ENCODE measurements at places on chromosomes 2 and 18.

- no peak for DNase-seq
Measured at GRCh38 chr2:201781557-201782051, 871 bp upstream of the ALS2 start.

DNA sequence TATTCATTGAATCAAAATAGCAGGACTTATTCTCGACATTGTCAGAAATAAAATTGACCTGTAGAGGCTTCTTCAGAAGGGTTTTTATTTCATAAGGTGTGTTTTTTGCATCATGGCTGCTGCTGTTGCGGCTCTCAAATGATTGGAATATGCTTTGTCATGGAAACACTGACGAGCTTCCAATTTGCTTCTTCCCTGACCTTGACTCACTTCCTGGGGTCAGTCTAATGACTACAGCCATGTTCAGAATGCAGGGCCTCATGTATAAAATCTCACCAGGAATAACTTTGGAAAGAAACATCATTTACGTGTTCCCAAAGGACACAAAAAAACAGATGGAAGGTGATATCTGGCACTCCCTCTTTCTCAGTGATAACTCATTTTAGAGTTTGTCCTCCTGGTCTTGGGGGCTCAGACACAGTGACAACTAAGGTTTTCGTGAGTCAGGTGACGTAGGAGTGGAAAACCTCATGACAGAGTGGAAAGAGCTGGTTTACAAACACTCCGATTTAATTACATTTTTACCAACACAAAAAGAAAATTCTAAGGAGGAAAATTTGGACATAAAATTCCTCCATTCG is 467.0 kb upstream of the RAB12 start:
- no peak for DNase-seq

DNA sequence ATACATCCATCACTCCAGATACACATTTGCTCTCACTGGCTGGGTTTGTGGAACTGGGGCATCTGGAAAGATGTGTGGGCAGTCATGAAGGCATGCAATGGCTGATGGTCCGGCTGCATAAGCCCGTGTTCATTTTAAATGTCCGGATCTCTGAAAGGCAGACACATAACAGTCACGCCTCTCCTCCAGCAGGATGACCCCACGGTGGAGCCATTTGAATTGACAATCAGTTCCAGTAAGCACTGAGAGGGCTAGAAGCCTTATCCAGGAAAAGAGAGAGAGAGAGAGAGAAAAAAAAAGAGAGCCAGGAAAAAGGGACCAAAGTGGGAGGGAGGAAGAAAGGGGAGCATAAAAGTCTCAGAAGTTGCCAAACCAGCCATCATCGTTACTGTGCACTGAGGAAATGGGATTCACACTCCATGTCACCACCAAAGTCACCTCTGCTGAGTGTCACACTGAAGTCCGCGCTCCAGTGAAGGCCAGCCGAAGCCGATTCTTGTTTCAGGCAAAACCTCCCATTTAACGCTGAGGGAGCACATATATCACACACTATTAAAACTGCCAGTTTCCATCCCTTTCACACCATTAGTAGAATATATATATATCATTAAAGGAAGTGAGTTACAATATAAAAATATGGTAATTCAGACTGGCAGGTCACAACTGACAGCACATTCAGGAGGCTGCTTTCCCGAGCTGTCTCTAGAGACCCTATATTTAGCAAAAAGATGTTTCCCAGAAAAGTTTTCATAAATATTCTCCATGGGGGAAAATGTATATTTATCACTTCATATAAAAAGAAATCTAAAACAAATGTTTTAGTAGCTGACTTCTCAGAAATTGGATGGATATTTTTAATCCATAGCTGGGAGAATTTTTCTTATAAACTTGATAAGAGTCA is 142.0 kb downstream of the ACTR3 start:
- no peak for DNase-seq

DNA sequence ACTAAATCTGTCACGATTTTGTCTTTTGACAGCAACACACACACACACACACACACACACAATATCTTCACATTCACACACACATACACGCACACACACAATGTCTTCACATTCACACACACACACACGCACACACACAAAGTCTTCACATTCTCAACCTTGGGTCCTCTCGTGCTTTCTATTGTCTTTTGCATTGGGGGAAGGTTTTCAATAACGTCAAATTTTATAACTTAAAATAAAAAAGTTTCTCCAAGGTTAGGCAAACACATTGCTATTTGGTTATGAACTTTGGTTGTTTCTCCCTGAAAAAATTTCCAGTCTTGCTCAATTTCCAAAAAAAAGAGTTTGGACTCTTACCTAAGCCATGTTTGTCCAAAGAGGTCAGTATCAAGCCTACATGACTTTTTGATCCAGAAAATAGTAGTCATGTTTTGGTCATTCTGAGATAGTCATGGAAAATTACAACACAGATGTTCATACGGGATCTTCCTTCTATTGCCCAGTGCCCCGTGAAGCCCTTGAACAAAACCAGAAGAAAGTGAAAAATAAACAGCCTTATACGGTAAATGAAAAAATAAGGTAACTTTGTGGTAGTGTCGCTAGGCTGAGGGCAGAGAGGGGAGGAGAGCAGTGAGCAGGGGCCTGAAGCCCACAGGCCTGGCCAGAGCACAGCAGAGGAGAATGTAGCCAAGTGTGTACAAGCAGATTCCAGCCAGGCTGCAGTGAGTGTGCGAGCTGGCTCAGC is 542.8 kb upstream of the ID2 start:
- no peak for DNase-seq

- DNase-seq: no peak
Measured at GRCh38 chr2:236264256-236264655, at the start of gene ASB18. TSS of gene ASB18 (minus strand) at chr2:236264406. CDS start at chr2:236264345, 61 bp downstream.

GRCh38 chr2:172701250-172701649 is 34.4 kb upstream of the RAPGEF4 start:
- no peak for DNase-seq

DNA sequence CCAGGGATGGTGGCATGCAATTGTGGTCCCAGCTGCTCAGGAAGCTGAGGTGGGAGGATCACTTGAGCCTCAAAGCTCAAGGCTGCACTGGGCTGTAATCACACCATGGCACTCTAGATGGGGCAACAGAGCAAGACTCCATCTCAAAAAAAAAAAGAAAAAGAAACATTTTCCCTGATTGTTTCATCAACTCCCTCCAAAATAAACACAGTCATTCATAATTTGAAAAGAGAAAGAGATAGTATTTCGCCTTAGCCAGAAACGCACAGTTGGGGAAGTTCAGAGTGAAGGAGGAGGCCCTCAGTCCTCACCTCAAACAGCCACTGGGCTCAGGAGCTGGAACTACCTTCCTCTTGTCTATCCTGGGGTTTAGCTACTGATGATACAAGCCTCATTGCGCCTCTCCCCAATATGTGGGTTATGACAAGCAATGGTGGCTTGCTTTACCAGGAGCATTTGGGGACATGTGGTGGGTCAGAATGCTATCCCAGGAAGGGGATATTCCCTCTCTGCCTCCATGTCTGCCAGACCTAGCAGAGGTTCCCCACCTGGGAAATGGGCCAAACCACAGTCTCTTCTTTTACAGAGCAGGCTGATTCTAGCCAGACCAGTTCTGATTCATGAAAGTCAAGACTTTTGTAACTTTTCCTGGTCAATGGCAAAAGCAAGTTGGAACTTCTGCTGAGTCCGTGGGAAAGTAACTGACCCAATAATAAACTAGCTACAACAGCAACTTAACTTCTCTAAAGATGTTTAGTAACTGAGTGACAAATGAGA is 22.2 kb upstream of the TMEM87B start:
- no peak for DNase-seq

GRCh38 chr2:31233231-31233630 is 721 bp upstream of the EHD3 start:
- DNase-seq: no peak

- DNase-seq: no peak
Measured at GRCh38 chr18:43735570-43735969, 458.3 kb upstream of the SYT4 start.

DNA sequence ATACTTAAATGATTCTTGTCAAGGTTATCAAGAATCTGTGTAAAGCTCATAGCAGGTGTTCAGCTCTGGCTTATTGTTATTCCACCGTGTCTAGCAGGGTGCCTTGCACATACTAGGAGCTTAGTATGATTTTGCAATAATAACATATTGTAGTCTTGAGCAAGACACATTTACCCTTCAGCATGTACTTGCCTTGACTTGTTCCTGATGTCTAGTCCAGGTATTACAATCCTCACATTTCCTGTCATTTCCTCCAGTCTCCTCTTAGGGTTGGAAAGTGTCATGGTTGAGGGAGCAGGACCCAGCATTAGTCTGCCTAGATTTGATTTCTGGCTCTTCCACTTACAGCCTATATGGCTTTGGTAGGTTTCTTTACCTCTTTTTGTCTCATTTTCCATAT is 246.1 kb downstream of the RAD51AP2 start:
- no peak for DNase-seq

- no peak for DNase-seq
Measured at GRCh38 chr18:48100165-48100575, 169.7 kb upstream of the SMAD2 start.

DNA sequence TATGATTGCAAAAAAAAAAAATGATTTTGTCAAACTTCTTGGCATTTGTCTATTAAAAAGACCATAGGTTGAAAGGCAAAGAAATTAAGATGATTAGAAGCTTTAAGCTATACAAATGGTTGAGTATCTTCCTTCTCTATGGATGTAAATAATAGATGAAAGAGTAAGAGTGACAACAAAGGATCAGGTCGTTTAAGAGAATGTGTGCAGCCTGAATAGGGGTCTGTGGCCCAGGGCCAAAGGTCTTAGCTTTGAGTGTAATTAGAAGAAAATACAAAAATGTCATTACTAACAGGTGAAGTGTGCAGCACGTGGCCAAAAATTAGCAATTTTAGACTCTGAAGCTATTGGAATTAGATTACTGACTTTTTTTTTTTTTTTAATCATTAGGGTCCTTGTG is 122.4 kb downstream of the GREB1L start:
- no peak for DNase-seq

Measured in activated CD8-positive, alpha-beta memory T cell treated with anti-CD3 and anti-CD28 coated beads for 4 hours (primary cell).